ENCODE measurements at places on chromosomes 6 and 20.

DNA sequence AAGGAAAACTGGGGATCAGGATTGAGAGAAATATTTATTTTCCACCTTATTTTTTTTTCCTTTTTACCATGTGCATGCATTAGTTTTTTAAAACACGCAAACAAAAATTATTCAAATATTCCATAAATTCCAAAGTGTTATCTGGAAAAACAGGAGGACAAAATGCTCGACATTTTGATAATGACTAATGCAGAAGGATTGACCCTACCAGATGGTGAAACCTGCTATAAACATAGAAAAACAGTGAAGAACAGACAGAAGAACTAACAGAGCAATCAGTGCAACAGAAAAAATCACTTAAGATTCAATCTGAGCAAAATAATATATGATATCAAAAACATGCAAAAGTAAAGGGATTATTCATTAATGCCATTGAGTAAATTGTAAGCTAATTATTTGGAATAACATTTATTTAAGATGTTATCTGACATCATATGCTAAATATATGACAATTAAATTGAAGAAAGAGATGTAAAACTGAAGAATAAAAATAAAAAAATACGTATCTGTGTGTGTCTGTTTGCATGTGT, 218.4 kb downstream of the LMBRD1 start:
- DNase-seq: no peak

DNA sequence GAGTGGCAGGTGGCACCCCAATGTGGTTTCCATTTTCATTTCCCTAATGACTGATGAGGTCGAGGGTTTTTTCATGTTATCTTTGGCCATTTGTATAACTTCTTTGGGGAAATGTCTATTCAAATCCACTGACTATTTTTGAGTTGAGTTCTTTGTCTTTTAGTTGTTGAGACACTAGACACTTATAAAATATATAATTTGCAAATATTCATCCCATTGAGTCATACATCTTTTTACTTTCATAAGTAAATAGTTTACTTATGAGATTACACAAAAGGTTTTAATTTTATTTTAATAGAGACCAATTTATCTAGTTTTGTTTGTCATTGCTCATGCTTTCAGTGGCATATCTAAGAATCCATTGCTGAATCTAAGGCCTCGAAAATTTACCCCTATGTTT, 49.5 kb downstream of the THBS2 start:
- no peak for DNase-seq

DNA sequence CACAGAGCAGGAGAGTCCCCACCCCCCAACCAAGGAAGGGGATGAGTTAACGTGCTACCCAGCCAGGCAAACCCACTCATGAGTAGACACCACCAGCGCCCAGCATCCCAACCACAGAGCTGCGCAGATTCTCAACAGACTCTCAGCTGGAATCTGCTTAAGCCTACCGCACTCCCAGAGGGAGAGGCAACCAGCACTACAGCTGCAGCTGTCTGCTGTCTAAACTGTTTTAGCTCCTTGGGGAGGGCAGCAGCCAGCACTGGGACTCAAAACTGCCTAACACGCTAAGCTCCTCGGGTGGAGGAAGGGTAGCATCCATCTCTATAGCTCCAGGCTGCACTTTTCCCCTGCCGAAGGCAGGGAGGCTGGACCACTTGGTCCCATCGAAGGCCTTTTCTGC, 539.8 kb downstream of the EPHA7 start:
- no peak for DNase-seq

DNA sequence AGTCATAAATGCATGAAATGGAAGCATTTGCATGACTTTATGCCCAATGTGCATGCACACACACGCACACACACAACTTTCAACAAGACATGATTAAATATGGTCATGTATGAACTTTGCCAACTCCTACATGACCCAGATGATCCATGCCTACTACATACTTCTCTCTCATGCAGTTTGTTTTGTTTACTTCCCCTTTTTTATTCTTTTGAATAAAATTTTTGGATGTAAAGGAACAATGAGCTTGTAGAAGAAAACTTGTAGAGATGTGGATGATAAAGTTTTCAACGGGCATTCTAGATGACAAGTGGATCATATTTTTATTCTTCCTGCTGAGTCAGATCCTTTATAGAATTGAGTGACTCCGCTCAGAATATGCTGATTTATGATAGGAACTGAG, 50.8 kb upstream of the AIG1 start:
- no peak for DNase-seq

GRCh38 chr6:22026164-22026678, 270.6 kb downstream of the PRL start:
- DNase-seq: no peak

GRCh38 chr6:131387562-131388447, 185.2 kb upstream of the ARG1 start:
- DNase-seq: no peak
